ENCODE measurements at places on chromosomes 5 and 9.

DNA sequence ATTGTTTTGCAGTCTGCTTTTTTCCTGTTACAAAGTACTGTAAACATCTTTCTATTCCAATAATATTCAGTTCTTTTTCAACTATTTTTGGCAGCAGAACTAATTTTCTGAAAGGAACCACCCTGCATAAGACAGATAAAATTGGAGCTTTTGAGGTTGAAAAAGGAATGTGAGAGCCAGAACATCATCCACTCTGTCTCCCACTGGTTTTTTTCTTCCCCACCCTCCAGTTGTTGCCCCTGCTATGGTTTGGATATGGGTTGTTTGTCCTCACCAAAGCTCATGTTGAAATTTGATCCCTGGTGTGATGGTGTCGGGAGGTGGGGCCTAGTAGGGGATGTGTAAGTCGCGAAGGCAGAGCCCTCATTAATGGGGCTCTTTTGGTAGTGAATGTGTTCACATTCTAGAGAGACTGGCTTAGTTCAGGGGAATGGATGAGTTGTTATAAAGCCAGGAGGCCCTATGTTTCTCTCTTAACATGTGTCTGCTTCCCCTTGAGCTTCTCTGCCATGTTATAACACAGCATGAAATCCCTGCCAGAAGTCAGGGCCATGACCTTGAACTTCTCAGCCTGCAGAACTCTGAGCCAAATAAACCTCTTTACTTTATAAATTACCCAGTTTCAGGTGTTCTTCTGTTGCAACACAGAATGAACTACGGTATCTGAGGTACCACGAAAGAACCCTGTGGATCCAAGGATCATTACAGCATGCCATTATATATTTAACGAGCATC lies 34.8 kb upstream of the MAST4 start:
- DNase-seq = no peak

GRCh38 chr5:176736931-176737745 lies 73.2 kb upstream of the UNC5A start:
- DNase-seq = no peak

DNA sequence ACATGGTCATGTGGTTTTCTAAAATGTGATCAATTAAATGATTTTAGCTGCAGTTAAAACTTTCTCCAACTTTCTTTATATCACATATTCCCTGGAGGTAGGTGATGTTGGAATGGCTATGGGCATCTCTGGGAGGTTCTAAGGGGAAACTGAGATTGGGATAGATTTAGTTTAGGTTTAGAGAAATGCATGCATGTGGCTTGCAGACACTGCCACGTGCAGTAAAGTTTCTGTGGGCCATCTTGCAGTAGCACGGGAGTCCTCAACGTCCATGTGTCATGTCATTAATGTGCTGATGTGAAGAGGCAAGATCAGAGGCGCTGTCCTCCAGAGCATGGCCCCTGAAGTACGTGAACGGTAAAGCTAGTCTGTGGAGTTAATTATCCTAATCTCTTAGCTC lies 532.7 kb downstream of the SEMA5A start:
- DNase-seq = no peak

DNA sequence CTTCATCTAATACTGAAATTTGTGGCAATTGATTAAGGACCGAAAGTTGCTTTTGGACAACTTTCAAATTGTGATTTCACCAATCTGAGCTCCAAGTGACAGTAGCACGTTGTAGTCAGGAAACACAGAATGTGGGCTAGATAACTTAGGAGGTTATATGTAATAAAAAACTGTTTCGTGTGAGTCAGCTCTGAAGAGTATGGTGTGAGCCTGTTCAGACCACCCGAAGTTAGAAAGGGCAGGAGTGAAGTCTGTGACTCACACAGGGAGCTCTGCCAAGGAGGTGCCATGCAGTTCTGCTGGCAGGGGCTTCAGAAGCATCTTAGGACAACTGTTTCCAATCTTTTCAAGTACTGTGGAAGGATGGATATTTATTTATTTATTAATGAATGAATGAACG lies 16.4 kb upstream of the ZBTB34 start:
- no peak for DNase-seq

Measured in effector memory CD4-positive, alpha-beta T cell (primary cell).